ENCODE measurements at places on chromosomes 3 and 15. TPM values are rescaled to one million over a fixed set of nuclear protein-coding genes. Genes with fewer than 3 reads are reported as not detected.
A peak's percentile ranks its signal among the peaks of the same experiment; 100 is the strongest.

- DNase-seq: no peak
Observed at GRCh38 chr3:142148044-142148791, 1.1 kb downstream of the TFDP2 start.

- no peak for DNase-seq
Observed at GRCh38 chr3:13219077-13219901, 146.1 kb upstream of the IQSEC1 start.

DNA sequence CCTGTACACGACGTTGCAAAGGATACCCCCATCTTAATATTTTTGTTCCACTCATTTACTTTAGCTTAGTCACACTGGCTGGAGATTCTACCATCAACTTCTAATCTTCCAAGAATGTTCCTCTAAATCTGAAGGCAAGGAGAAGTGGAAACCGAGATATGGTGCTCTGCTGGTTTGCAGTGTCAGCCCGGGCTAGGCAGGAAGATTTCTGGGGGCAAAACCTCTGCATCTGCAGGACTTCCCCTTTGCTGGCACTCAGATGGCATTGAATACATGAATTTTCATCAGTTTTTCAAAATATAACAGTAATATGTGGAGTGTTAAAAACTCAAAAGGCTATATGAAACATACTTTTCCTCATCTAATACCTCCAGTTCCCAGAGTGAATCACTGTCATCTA, 240.4 kb downstream of the RPLP1 start:
- DNase-seq: no peak

GRCh38 chr3:94179059-94179458, 116.2 kb downstream of the NSUN3 start:
- DNase-seq: no peak

GRCh38 chr3:173584838-173585831, 187.6 kb downstream of the NLGN1 start:
- peak; percentile 29 for DNase-seq

IQCF5 gene
- not detected for total RNA-seq

GRCh38 chr3:57227930-57228751, 612 bp downstream of the APPL1 start:
- DNase-seq: peak; percentile 85

DNA sequence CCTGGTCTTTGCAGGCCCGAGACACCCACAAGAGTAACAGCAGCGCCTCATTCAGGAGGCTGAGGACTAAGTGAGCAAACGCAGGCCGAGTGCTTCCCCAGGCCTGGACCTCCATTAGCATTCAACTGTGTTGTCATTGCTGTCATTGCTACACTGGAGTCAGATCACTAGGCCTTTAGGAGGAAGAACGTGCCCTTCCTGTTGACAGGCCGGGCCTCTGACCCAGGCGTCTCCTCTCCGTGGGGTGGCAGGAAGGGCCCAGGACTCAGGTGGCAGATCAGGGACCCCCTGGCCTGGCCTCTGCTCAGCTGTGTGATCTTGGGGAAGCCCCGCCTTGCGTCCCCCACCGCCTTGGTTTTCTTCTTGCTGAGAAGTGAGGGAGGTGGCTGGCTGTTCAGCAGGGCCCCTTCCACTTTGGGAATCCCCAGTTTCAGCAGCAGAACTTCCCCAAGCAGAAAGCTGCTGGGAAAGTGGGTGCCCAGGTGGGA, 19.1 kb downstream of the ZDHHC19 start:
- DNase-seq: no peak

TJP1 gene
- 76.4 TPM for total RNA-seq

PDZRN3 gene
- total RNA-seq: 66.5 TPM

- no peak for DNase-seq
Observed at GRCh38 chr15:90654233-90655136, 62.7 kb upstream of the BLM start.

DNA sequence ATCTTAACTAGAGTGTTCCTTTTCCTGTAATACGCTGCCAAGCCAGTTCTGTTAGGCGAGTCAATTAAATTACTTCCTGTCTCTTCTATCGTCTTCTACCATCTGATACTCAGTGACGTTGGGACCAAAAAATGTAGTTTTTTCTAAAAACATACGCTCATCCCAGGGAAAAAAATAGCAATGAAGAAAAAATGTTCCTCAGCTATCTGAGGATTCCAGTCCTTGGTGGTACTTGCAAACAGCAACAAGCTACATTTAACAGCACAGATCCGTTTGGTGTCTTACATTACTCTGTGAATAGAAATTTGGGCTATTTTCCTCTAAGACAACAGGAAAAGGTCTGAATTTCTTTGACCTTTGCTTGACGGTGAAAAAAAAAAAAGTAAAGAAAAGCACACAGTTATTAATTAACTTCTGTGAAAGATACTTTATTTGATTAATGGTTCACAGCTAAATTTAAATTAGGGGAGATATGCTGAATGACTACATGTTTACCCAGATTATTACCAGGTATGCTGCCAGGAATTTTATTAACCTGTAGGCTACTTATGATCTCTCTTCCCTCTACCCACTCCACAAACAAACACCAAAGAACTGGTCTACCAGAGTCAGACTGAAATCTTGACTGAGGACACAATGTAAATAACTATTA, 254.4 kb upstream of the ZPLD1 start:
- peak; percentile 81 for DNase-seq

DNA sequence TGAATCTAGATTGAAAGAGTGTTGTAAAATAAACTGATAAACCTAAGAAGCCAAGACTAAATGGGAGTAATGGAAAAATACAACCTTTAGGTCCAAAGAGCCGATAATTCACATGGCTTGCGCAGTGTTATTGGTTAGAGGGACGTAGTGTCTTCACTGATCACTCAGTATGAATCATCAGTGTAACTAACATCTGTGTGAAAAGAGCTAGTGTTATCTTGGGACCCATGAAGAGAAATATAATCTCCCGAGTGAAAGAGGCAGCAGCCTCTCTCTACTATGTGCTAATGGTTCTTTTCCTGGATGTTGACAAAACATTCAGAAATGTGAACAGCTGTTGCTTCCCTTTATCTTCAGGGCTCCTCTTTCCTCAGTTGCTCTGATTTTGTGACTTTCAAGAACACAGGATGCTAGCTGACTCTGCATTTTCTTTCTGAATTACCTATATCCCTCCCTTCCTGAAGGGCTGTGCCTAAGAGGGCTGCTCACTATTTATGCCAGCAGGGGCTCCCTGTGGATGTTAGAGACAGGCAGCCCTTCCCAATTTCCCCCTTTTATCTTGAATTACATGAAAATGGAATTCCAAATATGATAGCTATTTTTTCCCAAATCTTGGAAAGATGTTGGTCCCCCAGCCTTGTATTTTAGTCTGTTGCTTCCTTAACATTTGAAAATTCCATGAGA, 128.8 kb downstream of the GRM7 start:
- no peak for DNase-seq

DNA sequence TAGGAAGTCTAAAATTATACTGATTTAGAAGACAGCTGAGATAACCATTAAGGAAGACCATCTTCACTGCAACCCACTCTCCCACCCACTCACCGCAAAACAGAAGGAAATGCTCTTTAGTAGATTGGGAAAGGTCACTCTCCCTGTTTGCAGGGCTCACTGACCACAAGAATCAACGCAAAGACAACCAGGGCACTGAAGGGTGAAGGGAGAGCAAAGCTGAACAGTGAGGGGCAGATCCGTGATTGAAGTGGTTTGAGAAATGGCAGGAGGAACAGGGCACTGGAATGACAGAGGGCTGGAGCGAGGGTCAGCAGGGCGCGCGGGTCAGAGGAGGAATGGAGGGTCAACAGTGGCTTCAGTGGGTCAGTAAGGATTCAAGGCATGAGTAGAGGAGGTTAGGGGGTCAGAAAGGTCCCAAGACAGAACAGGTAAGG, 520 bp downstream of the MESD start:
- DNase-seq: no peak

GRCh38 chr3:69902386-69902785, 97.1 kb upstream of the SAMMSON start:
- DNase-seq: no peak

DNA sequence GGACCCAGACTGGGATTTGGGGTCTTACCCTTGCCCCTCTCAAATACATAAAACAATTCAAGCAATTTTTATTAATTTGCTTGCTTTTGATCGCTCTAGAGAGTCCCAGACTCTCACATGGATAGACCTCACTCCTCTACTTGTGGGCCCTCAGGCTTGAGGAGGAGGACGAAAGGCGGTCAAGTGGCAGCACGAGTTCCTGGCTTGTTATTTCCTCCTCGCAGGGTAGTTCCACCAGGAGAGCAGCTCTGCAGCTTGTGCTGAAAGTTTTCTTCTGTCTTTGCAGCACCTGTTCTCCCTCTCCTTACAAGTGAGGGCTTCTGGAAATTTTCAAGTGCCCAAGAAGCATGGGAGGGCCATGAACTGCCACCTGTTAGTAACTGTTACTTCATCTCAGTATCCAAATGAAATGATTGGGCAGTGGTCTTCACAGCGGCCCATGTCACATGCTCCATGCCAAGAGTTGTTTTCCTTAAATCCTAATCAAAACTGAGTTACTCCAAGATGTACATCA, 22.7 kb downstream of the ABI3BP start:
- DNase-seq: no peak

- no peak for DNase-seq
Observed at GRCh38 chr3:171962137-171962720, 77.1 kb upstream of the FNDC3B start.

DNA sequence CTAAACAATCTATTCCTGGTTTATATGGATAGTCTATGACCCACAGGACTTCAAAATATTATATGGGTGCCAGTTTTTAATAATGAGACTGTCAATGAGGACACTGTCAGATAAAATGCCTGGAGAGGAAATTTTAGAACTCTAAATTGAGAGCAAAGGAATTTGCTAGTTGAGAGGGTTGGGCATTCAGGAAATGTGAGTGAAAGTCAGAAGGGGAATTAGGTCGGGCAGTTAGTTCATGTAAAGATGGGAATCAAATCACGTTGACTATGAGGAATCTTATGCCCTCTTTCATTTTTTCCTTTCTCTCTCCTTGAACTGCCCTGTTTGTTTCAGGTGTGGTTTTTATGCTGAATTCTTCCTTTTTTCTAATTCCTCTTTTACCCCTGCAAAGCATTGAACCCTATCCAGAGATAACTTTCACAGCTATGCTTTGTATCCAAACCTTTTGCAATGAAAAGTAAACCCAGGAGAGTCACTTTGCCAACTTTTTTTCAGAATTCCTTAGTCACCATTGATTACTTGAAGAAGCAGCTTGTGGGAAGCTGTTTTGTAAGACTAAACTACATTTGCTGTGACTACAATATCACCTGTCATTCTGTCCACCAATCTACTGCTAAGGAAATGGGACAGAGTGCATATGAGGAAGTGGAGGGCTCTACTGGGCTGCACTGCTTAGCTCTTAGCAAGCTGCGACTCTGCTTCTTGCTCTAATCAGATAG, 27.8 kb downstream of the CHP1 start:
- DNase-seq: no peak

- DNase-seq: no peak
Observed at GRCh38 chr15:90379263-90379662, 8.8 kb upstream of the IQGAP1 start.

ISLR2 gene
- total RNA-seq: 0.79 TPM

CMTM8 gene
- total RNA-seq: 2.8 TPM

DNA sequence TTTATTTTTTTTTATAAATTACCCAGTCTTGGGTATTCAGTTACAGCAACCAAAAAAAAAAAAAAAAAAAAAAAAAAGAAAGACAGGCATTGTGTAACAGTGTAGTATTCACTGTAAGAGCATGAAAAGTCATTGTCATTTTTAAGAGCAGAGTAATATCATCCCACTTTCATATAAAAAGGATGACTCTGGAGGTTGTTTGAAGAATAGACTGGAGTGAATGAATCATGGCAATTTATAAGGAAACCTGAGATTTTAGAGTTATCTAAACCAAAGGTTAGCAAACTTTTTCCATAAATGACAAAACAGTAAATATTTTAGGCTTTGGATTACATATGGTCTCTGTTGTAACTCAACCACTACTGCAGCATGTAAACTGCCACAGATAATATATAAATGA, 794.9 kb downstream of the NTRK3 start:
- DNase-seq: no peak

SLC22A14 gene
- total RNA-seq: 0.30 TPM

DNA sequence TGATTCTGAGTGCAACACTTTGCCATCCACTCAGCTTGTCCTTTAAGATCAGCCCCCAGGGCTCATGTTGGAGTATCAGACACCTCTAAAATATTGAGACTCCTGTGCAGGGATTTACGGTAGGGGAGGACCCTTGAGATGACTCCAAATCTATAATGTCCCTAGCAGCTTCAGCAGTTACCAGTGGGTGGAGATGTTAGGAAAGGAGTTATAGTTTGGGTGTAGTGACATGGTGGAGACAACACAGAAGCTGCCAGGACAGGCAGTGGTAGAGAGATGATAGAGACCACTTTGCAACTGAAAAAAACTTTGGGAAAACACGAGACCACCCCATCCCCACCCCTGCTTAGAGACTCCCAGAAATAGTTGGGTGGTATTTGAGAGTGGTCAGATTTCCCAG, 43.3 kb upstream of the GSK3B start:
- DNase-seq: no peak

DNA sequence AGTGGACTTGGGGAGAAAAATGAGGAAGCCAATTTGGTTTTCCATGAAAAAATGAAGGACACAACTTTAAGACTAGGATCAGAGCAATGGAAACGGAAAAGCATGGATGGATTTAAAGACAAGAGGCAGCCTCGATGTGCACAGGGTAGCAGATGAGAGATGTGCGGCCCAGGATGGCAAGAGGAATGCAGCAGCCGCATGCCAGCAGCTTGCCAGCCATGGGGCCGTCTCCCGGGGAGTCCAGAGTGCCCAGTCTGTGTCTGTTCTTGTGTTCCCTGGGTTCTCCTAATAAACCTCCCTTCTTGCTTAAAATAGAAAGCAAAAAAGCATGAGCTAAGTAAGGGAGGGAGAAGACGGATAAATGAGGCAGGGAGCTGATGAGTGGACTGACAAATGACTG, 68.0 kb upstream of the IQSEC1 start:
- DNase-seq: no peak

JAGN1 gene
- total RNA-seq: 16.3 TPM

TGM4 gene
- total RNA-seq: not detected

AMT gene
- 6.7 TPM for total RNA-seq

DNAJC19 gene
- 25.7 TPM for total RNA-seq

GRCh38 chr15:25972141-25972675, 109.1 kb upstream of the ATP10A start:
- no peak for DNase-seq

DNA sequence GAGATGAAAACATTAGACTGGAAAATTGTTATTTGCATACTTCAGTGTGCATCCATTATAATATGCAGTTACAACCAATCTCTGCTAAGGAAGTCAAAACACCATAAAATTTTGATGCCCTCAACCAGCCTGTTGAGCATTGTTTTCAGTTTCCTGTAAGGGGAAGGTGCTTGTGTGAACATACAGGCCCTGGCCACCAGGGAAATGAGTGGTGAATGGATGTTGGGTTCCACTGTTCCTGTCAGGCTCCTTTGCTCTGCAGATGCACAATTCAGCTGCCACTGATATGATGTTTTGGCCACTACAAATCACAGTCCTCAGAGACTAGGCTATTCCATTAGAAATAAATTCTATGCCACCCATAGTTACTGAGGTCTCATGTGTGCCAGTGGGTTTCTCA, 184.6 kb downstream of the SYNPR start:
- DNase-seq: no peak

KCNMB2 gene
- total RNA-seq: 3.4 TPM

GRCh38 chr3:189754356-189754755, 123.2 kb downstream of the TP63 start:
- DNase-seq: no peak

GRCh38 chr3:186471771-186472170, 72.4 kb downstream of the CRYGS start:
- no peak for DNase-seq

Data from skin of body (tissue), 3 donors.